ENCODE measurements at places on chromosomes 1 and 21.
A peak's percentile ranks its signal among the peaks of the same experiment; 100 is the strongest.

GRCh38 chr21:45096217-45096616 is 21.8 kb downstream of the ADARB1 start:
- no peak for DNase-seq

GRCh38 chr21:44617071-44617501 is 5.2 kb downstream of the KRTAP10-8 start:
- no peak for DNase-seq

- no peak for DNase-seq
These were observed 368.5 kb upstream of the DPYD start for GRCh38 chr1:98289311-98289710.

GRCh38 chr1:206709772-206710459 is 25.2 kb downstream of the MAPKAPK2 start:
- DNase-seq, result no peak

- no peak for DNase-seq
These were observed 12.9 kb upstream of the IL19 start for GRCh38 chr1:206757524-206758266.

GRCh38 chr1:19096036-19096833 is 113.8 kb downstream of the UBR4 start:
- DNase-seq, result no peak

GRCh38 chr21:42472521-42472920 is 23.5 kb downstream of the RSPH1 start:
- DNase-seq, result no peak

GRCh38 chr1:212637902-212638301 is 29.3 kb downstream of the ATF3 start:
- DNase-seq, result no peak

DNA sequence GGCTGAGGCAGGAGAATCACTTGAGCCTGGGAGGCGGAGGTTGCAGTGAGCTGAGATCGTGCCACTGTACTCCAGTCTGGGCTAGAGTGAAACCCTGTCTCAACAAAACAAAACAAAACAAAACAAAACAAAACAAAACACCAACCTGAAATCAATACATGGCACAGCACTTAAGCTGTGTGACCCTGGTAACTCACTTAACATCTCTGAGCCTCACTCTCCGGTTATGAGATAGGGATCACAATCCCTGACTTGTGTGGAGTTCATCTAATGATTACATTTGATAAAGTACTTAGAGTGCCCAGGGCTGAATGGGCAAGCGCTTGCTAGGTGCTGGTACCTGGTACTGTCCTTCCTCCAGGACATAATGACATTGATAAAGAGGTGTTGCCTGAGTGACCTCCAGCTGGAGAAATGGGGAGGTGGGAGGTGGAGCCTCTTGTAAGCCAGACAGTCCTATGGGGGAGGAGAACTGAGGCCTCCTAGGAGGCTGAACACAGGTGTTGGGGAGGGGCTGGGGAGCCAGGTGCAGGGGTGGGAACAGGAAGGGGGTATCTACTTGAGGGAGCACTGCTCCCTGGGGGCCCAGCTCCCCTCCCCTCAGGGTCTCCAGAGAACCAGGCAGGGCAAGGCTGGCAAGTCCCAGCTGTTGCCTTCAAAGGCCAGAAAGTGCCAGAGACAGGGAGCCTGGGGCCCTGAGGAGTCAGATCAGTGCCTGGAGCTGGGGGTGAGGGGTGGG is 17.9 kb downstream of the FOXO6 start:
- no peak for DNase-seq

GRCh38 chr1:160284220-160284781 is 632 bp downstream of the PEX19 start:
- DNase-seq, result no peak

DNA sequence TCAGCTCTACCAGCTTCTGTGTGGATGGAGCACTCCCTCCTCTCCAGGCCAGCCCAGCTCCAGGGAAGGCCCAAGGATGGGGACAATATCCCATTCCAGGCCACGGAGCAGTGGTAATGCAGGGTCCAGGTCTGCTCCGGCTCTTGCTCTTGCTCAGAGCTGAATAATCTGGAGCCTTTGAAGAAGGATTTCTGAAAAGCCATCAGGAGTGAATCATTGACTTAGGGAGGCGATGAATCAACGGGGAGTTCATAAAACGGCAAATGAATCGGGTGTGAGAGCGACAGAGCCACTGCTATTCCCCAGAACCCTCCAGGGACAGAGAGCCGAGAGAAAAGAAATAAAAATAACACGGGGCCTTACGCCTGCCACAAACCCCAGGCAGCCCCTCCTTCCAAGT is 7.7 kb downstream of the POU3F1 start:
- DNase-seq, result no peak

DNA sequence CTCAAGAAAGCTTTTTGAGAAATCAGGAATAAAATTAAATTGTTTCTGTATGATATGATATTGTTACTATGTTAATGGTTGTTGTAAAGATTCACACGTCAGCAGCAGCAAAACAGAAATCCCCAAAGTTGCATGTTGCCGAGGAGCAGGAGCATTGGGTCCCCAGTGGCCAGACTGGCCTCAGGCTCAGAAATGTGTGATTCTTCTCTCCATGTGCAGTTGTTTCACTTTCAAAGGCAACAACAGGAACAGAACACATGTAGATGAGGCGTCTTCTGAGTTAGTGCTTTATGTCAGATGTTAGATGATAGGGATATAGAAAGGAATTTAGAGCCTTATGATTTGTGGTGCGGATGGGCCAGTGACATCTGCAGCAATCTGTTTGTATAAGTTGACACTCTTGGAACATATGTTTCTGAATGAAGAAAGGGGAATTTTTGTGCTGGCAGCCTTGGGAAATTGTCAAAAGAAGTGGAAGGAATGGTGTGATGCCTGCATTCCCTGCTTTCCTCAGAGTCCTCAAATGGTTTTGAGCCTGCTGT is 2.1 kb upstream of the TTLL7 start:
- no peak for DNase-seq

DNA sequence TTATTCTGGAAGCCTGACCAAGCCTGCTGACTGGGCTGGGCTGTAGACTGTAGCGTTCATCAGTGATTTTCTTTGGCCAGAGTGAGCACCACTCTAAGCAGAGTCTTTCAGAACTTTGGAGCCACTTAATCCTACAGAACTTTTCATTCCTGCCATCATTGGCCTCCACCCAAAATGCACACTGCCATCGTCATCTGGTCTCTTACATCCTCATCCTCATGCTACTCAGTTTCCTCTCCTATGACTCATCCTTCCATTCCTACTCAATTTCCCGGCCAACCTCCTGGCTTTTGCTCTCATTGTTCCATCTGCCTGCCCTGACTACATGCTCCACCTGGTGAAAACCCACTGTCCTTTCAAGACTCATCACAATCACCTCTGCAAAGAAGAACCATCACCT is 233.8 kb upstream of the USP25 start:
- no peak for DNase-seq

DNA sequence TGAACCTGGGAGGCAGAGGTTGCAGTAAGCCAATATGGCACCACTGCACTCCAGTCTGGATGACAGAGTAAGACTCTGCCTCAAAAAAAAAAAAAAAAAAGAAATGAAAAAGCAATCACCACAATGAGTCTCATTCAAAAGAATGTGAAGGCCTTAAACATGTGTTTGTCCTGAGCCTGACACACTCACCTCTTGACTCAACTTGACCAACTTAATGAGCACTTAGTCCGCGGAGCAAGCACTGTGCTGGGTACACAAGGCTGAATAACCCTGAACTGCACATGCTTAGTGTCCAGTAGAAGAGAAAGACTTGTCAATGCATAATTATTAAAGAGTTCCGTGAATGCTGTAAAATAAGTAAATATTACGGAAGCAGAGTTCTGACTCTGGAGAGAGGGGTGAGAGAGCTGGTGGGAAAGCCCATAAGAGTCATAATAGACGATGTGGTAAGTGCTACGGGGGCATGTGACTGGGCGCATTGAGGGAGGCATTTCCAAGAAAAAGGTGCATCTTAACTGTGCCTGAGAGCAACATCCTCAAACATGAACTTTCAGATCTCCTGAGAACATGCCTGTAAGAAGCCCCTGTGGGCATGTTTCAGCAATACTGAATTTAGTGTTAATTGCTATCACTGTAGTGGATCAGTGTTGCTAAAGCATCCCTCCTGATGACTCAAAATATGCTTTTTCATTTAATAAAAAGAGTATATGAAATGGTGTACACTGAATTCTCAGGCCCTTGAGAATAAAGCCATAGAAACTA is 27.2 kb downstream of the MCOLN2 start:
- no peak for DNase-seq

DNA sequence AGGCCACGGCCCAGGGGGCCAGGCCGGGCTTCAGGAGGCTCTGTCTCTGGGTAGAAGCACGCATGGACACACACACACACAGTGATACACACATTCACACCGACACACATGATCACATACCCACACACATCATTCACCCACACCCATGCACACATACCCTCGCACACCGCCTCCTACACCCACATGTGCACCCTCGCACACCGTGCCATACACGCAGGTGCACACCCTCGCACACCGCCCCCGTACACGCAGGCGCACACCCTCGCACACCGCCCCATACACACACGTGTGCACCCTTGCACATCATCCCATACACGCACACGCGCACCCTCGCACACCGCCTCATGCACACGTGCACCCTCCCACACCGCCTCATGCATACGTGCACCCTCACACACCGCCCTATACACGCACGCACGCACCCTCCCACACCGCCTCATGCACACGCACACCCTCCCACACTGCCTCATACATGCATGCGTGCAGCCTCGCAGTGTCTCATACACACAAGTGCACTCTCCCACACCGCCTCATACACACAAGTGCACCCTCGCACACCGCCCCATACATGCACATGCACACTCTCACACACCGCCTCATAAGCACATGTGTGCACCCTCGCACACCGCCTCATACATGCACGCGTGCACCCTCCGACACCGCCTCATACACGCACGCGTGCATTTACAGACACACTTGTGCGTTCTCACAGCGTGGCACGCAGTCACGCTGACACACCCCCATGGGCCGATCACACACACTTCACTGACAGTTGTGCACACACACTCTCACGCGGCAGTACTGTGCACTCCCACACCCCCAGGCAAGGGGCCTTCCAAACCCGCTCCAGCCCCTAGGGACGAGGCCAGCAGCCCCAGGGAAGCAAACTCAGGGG is 128.1 kb downstream of the SIK1 start:
- no peak for DNase-seq

DNA sequence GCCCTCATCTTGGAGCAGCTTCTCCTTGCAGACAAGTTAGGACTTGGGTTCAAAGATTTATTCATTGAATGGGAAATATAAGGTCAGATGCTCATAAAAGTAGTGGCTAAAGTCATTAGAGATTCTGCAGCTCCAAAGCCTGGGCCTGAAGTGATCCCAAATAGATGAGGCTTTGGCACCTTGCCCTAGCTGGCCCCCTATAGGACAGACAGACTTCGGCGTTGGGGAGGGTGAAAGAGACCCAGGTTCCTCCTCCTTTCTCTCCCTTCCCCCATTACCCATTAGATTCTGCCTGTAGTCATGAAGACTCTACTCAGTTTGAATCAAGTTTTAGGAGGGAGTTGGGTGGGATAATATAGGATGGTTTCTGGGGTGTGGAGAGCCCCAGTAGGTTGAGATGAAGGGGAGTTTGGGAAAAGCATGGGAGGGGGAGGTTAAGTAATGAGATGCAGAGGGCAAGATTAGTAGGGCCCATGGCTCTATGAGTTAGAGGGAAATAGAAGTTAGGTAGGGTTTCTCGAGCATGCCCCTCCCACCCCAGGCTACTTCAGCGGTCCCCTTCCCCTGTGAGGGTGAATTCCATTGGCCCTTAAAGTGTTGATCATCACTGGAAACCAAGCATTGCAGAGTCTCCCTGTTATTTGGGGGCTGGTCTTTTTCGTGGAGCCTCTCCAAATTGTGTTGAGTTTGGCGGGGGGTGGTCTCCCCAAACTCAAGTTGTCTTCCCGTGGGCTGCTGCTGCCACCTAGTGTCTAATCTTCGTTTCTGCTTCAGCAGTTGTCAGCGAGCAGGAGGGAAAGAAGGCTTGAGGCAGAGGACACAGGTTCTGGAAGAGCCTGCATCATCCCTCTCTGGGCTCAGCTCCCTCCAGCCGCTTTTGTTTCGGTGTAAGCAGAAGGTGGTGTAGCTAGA is 2.1 kb upstream of the AHDC1 start:
- DNase-seq, result peak; percentile 60

GRCh38 chr1:243842978-243843511 is 7.0 kb downstream of the AKT3 start:
- DNase-seq, result peak; percentile 16

DNA sequence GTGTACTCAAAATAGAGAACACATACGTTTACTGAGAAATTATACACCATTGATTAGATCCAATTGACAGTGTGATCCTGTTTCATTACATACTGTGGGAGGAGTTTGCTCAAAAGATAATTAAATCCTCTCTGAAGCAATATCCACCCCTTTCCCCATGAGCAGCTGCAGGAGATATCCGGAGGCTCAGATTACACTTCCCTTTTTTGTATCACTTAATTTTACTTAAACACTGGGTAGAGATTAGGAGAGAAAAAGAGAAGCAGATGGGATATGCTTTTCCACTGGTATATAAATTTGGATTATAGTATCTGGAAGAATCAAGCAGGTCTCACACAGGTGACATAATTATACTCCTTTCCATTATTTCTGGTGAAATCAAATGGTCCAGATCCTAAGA is 333.3 kb upstream of the ZRANB2 start:
- no peak for DNase-seq

DNA sequence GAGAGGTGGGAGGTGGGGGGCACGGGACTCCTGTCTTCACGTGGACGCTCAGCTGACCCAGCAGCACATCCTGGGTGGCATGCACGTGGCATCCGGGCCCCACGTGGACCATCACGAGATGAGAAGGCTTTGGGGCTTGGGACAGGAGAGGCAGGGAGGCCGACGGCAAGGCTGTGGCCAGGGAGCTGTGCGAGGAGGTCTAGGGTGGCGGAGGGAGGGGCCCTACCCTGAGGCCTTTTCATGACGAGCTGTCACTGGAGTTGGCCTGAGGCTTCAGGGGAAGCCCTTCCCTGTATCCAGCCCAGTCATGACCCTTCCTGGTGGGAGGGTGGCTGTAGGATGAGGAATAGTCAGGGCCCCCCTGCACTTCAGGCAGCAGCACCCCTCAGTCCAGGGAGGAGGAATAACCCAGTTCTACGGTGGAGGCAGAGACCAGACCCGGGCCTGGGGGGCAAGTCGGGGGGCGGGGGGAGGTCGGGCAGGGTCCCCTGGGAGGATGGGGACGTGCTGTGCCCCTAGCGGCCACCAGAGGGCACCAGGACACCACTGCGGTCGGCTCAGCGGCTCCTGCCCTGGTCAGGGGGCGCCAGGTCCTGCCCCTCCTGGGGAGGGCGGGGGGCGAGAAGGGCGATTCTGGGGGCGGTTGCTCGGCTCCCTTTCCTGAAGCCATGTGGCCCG is 2.0 kb upstream of the PERM1 start:
- peak; percentile 67 for DNase-seq

GRCh38 chr21:39386194-39386593 is 37.3 kb upstream of the HMGN1 start:
- no peak for DNase-seq
